ENCODE measurements at places on chromosomes 3 and 15. TPM values are rescaled to one million over a fixed set of nuclear protein-coding genes. Genes with fewer than 3 reads are reported as not detected.

WDR6 gene
- total RNA-seq, result 79.0 TPM

SV2B gene
- total RNA-seq, result 2.8 TPM

DPP8 gene
- 39.9 TPM for total RNA-seq

MUSTN1 gene
- 32.7 TPM for total RNA-seq

RPL14 gene
- total RNA-seq, result 901 TPM

SPRED1 gene
- total RNA-seq, result 8.7 TPM

FSTL1 gene
- total RNA-seq, result 243 TPM

CHST2 gene
- total RNA-seq, result 1.8 TPM

CHRNA3 gene
- 0.25 TPM for total RNA-seq

HTR3E gene
- total RNA-seq, result not detected

SETD5 gene
- total RNA-seq, result 49.9 TPM

GMNC gene
- total RNA-seq, result 2.2 TPM

GRCh38 chr15:55267401-55268175 is 22.0 kb downstream of the RAB27A start:
- peak; percentile 25 for DNase-seq

- no peak for DNase-seq
Observed at GRCh38 chr3:177144922-177145321, 52.4 kb downstream of the TBL1XR1 start.

DNA sequence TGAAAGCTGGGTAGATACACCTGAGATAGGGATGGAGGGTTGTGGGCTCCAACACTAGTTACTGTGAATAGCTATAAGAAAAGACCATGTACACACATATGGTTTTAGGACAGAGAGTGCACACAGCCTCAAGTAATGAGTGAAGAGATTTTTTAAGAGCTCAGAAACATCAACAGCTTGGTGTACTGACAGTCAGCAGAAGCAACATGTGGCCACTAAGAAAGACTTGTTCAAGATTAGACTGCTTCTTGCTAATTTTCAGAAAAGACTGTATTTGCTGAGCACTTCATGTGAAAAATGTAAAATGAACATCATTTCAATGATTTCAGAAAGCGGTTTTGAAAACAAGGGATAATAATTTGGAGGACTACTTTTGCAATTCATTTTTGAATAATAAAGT is 10.3 kb downstream of the ANKRD28 start:
- no peak for DNase-seq

DNA sequence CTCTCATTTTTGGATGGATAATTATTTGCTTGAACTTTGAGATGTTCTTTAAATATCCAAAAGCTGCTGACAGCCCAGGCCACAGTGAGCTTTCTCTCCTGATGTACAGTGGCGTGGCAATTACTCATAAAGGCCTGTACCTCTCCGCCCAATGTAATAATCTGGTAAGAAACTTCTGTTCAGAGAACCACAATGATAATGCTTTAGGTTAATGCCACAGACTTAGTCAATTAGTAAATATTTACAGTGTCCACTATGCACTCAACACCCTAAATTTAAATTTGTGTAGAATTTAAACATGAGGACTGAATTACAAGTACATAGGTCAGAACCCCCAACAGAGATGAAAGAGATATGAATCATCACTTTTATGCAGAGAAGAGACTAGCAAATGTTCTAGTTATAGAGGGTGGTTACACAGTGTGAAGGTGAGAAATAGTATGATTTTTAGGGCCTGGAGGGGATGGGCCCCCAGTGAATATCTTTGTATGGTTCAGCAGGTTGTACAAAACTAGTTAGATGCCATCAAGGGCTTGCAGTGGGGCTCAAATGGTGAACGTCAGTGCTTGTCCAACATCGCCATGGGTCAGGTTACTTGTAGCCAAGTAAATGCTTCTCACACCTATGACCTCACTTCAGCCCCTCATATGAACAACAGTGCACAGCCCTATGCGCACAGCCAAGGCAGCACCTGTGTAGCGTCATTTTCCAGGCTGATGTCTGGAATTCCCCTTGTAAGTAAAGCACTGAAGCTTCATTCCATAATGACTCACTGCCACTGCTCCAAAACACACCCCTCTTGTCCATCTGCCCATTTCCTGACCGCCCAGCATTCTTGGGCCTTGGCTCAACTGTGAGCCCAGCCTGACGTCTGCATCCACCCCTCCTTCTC is 13.3 kb downstream of the ABHD2 start:
- DNase-seq, result peak; percentile 68

GRCh38 chr3:5840056-5840455 is 652.5 kb downstream of the EDEM1 start:
- DNase-seq, result no peak

DNA sequence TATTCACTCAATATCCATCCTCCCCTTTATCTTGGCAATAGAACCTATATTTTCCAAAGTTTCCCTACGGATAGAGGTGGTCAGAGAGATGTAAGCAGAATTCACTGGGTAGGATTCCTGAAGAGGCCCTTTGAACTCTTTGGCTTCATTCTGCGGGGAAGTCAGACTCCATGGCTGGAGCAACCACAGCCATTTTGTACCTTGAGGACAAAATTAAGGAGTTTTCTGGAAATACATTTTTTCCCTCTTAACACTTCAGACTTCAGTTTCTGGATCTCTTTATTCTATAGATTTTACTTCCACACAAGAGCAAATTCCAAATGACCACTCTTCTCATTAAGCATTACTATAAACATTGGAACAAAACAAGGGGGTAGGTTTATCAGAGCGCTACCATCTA is 43.3 kb downstream of the ADAMTS9 start:
- no peak for DNase-seq

- DNase-seq, result no peak
Observed at GRCh38 chr3:69426291-69426966, 40.5 kb upstream of the FRMD4B start.

- no peak for DNase-seq
Observed at GRCh38 chr3:84755860-84756259, 202.9 kb upstream of the CADM2 start.

DNA sequence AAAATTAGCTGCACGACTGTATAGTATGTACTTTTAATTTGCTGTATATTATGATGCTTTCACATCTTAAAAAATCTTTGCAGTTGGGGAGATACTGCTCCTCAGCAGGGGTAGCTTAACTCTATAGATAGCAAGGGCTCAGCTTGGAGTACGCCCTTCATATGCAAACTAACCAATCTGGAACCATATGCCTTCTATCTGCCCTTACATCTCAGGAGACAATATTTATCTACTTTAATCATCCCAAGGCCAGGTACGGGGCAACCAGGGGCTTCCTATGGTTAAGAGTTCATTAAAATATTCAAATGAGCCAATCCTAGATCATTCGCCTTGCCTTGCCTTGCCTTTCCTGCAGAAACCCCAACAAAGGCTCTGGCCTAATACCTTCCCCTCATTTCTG is 204.1 kb upstream of the ZBTB20 start:
- no peak for DNase-seq

DNA sequence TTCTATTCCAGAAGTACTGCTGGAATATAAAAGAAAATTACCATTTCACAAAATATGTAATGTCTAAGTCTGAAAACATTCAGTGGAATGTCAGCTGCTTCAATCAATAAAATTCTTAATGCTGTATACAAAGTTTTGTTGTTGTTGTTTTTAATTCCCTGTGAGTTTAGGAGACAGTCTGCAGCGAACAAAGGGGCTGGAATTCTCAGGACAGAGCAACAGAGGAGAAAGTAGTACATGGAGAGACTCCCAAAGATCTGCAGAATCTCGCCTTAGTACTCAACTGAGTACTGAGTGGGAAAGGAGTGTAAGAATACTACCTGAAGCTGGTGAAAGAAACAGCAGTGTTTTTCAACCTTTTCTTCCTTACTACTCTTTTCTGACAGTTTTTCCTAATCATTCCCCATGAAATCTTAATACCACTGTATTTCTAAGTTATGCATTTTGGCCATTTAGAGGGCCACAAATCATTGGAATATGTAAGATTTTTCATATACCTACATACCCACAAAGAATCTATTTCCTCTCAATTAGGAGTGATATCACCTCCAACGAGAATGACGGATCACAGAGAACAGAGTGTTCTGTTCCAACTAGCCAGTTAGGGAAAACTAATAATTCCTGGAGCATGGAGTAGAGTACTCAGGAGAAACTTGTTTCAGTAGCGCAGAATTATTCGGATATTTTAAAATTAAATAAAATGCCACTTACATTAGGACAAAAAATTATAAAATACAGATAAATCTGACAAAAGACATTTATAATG is 16.0 kb downstream of the ANKRD28 start:
- DNase-seq, result no peak

DNA sequence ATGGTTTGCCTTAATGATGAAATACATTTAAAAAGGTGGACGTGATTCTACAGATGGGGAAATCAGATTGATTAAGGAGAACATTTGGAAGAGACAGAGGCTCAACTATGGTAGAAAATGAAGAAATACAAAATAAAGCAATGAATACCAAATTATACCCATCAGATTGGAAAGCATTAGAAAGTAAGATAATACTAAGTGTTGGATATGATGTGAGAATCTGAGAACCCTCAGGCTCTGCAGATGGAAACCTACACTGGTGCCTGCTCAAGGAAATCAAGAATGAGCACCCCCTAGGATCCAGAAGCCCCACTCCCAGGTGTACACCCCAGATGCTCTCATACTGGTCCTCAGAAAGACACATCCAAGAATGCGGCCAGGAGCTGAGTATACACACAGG is 4.6 kb downstream of the FAM174B start:
- DNase-seq, result no peak

GRCh38 chr15:63599401-63600000 is 2.3 kb downstream of the FBXL22 start:
- peak; percentile 64 for DNase-seq

GRCh38 chr3:24012589-24013269 is 67.6 kb downstream of the NR1D2 start:
- no peak for DNase-seq

DNA sequence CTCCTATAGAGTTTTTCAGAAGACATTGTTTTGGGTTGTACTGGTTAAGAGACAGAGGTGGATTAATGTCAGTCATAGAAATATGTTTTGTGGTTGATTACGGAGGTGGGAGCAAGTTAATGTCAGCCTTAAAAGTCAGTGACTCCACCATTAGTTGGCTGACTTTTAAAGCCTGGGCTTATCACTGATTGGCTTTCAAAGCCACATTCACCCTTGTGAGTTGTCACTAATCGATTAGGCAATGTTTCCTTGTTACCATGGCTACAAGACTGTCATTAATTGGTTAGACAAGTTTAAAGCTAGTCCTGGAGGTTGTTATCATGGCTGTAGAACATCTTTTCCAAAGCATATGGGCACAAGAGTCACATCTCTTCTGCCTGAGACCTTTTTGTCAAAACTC is 73.0 kb downstream of the NEO1 start:
- no peak for DNase-seq
